ENCODE measurements at places on chromosomes 4 and X.

DNA sequence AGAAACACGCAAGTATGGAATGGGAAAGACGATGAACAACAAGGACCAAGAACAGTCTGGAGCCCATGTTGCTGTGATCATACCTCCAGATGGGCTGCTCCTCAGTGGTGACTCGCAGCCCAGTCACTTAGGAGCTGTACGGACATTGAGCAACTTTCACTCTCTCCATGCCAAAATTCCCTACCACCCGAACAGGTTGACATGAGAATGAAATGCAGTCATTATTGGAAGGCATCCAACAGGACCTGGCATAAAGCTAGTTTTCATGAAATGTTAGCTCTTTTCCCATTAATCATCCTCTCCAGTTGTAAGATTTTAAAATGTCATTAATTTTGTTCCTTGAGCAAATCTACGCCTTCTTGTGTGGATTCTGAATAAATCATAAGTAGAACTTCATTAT, 82.7 kb upstream of the GPM6B start:
- DNase-seq: no peak

DNA sequence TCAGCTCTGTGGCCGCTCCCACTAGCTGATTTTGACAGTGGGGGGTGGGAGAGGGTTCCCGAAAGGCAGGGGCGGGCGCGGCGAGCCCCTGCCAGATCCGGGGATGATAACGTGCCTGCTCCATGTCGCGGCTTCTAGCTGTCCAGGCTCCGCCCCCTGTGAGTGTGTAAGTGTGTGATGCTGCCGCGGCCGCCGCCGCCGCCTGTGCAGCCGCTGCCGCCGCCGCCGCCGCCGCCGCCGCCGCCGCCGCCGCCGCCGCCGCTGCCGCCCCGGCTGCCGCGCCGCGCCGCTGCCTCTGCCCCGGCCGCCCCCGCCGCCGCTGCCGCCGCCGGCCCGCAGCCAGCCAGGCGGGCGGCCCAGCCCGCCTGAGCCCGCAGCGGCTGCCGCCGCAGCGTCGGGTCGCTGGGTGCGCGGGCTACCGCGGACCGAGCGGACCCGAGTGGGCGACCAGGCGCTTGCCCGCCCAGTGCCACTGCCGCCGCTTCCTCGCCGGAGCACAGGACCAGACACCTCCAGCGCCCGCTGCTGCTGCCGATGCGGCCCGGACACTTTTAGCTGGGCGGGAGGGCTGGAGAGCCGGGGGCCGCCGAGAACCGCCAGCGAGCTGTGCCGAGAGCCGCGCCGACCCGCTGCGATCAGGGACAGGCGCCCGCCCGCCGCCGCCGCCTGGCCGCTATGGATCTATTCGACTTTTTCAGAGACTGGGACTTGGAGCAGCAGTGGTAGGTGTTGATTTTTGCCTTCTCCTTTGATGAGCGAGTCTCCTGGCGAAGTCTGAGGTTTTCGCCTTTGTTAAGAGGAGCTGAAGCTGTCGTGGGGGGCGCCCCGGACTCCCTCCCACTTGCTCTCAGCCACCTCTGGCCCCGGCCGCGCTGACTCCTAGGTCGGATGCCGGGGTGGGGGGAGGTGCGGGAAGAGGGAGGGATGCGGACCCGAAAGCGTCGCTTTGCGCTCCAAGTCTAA, at the start of gene AFF2:
TSS of gene AFF2 (plus strand) at position 195 of the 963 bp plus-strand sequence. CDS start at position 676, 481 bp downstream.
- peak; percentile 31 for DNase-seq

- no peak for DNase-seq
Measured at GRCh38 chrX:101685923-101686322, 26.3 kb upstream of the ARMCX2 start.

- no peak for DNase-seq
Measured at GRCh38 chrX:8306291-8306925, 135.3 kb upstream of the VCX2 start.

GRCh38 chr4:147981305-147981704, 249.4 kb downstream of the ARHGAP10 start:
- no peak for DNase-seq

DNA sequence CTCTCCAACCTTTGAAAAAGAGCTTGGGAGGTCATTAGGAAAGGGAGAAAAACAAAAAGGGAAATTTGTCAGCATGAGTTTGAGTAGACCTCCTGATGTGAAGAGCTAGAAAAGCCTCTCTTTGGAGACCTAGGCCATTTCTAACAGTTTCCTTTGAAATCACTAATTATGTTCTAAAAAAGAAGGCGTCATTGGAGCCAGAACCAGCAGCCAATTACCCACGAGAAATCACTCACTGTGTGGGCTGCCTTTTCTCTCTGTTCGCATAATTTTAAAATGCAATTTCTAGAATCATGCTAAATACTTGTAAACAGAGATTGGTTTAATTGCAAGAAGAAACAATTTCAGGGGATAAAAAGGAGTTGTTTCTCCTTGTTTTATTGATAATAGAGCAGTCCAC, 246.3 kb upstream of the GATB start:
- DNase-seq: no peak

DNA sequence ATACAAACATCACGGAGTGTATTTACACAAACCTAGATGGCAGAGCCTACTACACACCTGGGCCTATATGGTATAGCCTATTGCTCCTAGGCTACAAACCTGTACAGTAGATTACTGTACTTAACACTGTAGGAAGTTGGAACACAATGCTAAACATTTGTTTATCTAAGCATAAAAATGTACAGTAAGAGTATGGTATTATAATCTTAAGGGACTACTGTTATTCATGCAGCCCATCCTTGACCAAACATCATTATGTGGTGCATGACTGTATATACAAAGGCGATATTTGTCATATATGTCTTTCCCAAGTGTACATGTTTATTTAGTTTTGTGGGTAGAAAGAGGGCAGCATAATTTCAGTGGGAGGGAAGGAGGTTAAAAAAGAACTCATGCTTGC, 177.7 kb upstream of the FSTL5 start:
- no peak for DNase-seq

DNA sequence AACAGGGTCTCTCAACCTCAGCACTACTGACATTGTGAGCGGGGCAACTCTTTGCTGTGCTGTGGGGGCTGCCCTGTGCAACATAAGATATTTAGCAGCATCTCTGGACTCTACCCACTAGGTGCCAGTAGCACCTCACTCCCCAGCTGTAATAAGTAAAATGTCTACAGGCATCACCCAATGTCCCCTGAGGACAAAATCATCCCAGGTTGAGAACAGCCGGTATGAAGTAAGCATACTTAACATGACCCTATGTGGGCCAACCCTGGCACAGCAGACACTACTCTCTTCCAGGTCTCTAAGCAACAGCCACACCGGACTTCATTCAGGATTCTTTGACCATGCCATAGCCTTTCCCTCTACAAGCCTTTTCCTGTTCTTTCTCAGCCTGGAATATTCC, 10.5 kb upstream of the MGST2 start:
- no peak for DNase-seq

DNA sequence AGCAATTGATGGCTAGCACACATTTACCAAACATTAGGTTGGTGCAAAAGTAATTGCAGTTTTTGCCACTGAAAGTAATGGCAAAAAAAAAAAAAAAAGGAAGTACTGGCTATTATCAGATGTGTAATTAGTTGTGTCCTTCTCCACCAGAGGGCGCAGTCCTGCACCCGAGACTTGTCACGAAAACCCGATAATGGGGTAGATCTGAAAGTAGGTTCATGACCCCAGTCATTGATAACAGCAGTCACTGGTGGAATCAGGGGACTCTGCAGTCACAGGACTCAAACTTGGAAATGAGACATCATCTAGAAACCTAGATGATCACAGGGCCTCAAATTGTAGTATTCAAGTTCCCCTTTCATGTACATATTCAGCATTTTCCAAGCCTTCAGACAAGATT, 13.1 kb upstream of the ACOT9 start:
- DNase-seq: peak; percentile 23

- DNase-seq: no peak
Measured at GRCh38 chr4:140195806-140196205, 41.8 kb upstream of the MAML3 start.

- no peak for DNase-seq
Measured at GRCh38 chr4:140256941-140257340, 103.0 kb upstream of the MAML3 start.

DNA sequence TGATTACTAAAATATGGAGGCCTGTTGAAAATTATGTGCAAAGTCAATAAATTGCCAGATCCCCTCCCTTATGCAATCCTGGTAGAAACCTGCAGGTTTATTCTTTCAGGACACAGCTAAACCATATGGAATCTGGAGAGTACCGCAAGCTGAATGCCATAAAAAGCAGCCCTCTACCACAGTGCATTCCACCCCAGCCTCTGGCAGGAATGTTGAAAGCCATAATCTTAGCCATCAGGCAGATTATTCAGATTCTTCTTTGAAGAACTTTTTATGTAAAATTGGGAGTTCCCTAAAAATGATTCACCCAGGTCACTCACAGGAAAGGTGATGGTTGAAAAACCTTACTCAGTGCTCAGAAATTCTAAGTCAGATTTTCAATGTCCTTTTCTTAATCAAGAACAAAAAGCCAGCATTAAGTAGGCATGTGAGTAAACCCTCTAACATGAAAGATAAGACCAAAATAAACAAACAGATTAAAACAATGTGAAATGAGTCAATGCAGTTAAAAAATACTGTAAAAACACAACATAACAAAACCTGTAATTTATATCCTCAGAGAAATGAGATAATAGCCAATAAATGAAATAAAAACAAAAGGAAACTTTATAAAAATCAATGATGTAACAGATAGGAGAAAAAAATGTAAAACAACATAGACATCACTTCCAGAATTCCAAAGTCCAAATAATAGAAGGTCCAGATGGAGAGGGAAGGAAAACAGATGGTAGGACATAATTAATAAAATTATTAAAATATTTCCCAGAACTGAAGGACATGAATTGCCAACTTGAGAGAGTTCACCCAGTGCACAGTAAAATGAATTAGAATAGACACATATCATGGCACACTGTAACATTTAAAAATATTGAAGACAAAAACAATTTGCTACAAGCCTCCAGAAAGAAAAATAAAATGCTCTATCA, 226.9 kb downstream of the FSTL5 start:
- no peak for DNase-seq

DNA sequence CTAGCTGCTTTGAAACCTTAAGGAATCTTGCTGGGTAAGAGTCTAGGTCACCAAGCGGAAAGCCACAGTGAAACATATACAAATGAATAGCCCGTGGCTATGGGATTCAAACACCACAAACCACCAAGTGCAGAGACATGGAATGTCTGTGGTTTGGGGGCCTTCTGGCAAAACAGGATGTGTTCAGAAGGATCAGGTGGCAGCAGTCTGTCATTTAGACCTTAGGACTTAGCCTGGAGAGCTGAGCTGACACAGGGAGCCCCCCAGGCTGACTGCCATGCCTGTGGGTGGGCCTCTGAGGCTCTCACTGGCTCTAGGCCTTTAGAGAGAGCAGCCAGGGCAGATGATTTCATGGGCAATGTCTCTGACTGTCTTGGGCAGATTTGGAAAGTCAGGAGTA, 225.6 kb downstream of the FBXW7 start:
- DNase-seq: no peak

DNA sequence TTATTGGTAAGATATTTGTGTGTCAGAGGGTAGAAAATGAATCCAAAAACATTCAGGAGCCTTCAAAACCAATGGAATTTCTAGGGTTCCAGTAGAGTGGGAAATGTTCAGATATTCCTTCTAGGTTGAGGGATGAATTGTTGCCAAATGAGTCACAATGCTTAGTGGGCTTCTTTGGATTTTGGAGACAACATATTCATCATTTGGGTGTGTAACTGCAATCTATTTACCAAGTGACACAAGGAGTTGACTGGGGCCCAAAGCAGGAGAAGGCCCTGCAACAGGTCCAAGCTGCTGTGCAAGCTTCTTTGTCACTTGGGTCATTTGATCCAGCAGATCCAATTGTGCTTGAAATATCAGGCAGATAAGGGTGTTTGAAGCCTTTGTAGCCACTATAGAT, 551.5 kb upstream of the PITX2 start:
- DNase-seq: no peak
